ENCODE measurements at places on chromosomes 7 and 10.

DNA sequence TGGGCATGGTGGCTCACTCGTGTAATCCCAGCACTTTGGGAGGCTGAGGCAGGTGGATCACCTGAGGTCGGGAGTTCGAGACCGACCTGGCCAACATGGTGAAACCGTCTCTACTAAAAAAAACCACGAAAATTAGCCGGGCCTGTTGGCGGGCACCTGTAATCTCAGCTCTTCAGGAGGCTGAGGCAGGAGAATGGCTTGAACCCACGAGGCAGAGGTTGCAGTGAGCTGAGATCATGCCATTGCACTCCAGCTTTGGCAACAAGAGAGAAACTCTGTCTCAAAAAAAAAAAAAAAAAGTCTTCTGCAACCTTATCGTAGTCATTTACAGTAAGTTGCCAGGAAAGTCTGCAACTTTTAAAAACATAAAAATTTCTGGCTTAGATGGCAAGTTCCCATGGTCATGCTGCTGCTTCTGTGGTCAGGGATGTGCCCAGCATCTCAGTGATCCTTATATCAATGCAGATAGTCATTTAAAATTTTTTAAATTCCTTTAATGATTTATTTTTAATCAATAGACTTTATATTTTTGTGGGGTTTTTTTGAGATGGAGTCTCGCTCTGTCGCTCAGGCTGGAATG, 15.6 kb downstream of the SUFU start:
- DNase-seq, result no peak

DNA sequence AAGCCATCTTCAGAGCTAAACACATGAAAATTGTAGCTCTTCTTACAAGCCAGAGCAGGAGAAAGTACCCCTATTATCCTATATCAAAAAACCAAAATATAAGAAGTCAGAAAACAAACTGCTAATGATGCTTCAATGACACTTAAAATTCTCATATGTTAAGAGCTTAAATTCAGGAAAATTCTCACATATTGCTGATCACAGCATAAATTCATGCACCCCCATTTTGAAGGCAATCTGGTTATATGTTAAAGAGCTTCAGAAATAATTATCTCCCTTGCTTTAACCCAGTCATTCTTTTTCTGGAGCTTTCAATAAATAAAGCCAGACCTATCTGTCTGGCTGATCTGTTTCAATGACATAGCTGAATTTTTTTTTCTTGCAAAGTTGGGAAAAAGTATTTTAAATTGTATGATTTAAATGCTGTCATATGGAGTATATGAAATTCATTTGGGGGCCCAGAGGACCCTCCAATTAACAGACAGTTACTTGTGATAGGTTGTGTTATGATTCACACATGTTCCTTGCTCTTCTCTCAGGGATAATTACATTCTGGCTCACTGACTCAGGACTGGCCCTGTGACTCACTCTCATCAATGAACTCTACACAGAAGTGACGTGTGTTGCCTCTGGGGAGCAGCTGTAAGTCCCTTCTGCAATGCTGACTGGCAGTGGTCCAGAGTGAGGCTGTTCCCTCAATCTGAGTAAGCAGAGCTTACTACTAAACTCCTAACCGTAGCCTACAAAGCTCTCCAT, 85.2 kb downstream of the HGF start:
- no peak for DNase-seq

DNA sequence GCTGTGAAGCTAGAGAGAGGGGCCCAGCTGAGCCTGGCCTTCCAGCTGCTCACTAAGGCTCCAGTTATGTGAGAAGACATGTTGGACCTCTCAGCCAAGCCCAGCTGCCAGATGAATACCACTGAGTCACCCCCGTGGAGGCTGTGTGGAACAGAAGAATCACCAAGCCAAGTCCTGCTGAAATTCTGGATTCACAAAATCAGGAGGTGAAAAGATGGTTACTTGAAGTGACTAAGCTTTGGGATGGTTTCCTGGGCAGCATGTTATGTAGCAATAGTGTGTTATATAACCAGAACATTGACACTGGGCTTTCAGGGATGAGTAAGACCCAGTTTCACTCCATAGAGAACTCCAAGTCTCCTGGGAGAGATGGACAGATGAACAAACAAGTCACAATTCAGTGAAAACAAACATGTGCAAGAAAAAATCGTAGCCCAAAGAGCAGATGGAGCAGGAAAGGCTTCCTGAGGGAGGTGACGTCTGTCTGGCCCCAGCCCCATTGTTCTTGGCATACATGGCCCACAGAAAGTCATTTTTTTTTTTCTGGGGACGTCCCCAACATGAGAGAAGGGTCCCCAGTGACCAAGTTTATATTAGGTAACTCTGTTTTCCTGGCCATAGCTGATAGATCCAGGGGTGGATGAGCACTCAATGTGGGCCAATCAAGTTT, 64.1 kb upstream of the PDZD8 start:
- DNase-seq, result no peak

DNA sequence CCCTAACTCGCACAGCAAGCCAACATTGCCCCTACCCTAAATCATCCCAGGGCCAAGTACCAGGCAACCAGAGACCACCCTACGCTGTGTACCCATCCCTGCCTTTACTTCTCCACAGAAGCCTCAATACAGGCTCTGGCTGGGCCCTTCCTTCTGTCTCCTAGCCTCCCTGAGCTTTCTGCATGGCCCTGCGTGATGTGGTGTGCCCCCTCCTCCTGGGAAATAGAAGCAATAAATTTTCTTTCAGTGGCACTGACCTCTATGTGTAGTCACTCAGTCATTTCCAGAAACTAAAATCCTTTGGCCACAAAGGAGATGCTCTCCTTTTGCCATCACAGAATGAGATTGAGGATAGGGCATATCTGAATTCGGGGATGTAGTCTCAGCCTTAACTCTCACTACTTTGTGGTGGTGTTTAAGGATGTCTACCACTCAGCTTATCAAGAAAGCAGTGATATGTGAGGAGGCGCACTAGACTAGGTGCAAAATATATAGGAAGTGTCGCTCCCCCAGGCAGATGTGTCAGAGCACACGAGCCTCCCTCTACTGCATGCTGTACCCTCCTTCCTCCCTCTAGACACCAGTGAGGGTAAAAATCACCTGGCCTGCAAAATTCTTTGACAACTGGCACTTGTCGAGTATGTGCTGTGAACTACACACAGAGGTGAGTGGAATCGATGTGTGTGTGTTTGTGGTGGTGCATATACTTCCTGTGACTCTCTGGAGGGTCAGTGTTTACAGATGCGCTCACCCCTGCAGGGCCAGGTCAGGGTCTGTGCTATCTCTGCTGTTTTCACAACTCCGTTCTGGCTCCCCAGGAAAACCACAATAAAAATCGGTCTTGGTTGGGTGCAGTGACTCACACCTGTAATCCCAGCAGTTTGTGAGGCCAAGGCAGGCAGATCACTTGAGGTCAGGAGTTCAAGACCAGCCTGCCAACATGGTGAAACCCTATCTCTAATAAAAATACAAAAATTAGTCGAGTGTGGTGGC, 825.9 kb upstream of the IGFBP3 start:
- DNase-seq, result no peak

DNA sequence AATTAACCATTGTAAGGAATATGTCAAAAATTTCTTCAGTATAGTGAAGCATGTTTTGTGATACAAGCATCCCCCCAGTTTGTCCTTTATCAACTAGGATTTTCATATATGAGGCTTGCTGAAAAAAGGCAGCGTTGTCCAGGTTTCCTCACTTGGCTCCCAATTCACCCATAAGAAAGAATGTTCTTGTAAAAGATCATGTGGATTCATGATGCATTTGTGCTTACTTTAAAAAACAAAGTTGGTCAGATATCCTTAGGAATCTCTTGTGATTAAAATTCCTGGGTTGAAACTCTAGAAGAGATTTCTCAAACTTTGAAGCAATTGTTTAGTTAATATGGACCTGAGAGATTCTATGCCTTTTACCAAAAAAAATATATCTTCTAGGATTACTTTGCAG, 181.8 kb downstream of the KIAA1217 start:
- DNase-seq, result no peak

GRCh38 chr7:119660080-119660479, 612.9 kb upstream of the KCND2 start:
- DNase-seq, result no peak

DNA sequence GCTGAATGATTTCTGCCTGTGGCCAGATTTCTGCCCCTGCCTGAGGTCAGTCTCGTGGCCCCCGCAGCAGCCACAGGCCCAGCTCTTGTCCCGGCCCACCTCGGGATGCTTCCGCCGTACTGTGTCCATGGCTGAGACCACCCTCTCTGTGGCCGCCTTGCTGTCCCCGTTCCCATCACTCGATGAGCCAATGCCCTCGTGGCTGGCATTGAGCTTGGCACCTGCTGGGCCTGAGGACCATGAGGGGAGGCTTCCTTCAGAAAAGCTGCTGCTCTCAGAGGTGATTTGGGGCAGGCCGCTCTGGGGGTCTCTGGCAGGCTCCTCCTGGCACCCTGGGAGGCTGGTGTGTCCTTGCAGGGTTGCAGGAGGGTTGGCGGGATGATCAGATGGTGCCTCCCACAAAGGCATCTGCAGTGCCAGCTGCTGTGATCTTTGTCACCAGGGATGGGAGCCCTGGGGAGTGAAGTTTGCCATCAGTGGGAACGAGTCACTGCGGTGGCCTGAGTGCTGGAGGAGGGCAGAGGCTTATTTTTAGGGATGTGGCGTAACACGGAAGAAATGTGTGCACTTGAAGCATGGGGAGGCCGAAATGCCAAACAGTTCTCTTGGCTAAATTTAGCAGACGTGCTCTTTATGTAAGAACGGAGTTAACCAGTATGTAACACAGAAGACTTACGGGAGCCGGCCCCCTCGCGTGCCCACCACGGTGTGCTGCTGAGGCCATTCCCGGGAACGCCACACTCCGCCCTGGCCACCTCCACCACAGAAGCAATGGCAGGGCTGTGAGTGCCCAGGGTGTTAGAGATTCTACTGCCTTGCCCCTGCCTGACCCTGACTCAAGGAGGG, 47.7 kb downstream of the VIPR2 start:
- DNase-seq, result no peak

- DNase-seq, result no peak
Measured at GRCh38 chr7:128160296-128160695, 80.8 kb upstream of the LEP start.

DNA sequence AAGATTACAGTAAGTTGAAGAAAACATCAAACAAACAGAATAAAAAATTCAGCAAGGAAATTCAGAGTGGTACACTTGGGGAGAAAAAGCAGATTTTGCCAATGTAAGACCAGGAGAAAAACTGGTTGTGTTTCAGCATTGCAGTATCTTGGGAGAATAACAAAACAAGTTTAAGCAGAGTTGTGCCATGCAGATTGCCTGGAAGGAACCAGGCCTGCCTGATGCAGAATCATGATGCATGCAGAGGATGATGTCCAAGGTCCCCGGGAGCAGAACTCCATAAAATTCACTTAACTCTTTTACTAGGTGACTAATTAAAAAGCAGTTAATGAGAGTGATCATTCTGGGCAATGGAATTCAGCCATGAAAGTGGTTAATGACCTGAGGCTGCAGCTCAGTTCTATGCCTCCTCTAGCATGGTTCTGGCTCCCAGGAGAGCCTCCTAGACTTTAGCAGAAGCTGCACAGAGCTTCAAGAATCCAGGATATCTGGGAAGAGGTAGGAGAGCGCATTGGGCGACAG, 379.7 kb upstream of the C7orf33 start:
- no peak for DNase-seq

- no peak for DNase-seq
Measured at GRCh38 chr7:542131-542712, 22.6 kb upstream of the PDGFA start.

- no peak for DNase-seq
Measured at GRCh38 chr7:47149971-47150370, 431.9 kb downstream of the TNS3 start.

DNA sequence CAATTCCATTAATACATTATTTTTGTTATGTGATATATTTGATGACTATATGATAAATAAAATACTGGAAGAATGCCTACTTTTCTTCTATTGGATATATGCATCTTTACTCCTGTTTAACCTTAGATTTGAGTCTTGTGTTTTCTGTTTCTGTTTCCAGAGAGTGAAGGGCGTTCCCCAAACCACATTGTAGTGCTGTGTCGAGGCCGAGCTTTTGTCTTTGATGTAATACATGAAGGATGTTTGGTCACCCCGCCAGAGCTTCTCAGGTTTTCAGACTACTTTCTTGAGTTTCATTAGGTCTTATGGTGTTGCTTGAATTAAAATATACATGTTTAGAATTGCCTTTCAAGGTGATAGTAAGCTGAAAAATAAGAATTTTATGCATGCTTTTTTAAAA, 23.8 kb downstream of the CROT start:
- no peak for DNase-seq

- no peak for DNase-seq
Measured at GRCh38 chr10:9814285-9814864, 1203.3 kb upstream of the CELF2 start.

GRCh38 chr7:30434140-30434799, 44.3 kb downstream of the NOD1 start:
- DNase-seq, result no peak

GRCh38 chr7:101677797-101678479, 48.8 kb upstream of the MYL10 start:
- DNase-seq, result no peak

DNA sequence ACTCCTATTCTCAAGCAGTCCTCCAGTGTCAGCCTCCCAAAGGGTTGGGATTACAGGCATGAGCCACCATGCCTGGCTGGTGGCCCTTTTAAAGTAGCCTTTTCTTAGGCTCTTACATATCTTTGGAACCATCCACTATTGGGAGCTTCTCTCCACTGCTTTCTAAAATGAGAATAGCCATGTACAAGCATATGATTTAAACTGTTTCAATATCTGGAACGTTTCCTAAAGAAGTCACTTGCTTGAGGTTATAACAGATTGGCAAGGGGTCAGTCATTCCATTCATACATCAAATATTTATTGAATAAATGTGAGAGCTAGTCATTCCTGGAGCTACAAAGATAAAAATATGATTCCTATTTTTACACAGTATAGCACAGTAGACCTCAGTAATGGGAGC, 97.4 kb upstream of the LRGUK start:
- no peak for DNase-seq

DNA sequence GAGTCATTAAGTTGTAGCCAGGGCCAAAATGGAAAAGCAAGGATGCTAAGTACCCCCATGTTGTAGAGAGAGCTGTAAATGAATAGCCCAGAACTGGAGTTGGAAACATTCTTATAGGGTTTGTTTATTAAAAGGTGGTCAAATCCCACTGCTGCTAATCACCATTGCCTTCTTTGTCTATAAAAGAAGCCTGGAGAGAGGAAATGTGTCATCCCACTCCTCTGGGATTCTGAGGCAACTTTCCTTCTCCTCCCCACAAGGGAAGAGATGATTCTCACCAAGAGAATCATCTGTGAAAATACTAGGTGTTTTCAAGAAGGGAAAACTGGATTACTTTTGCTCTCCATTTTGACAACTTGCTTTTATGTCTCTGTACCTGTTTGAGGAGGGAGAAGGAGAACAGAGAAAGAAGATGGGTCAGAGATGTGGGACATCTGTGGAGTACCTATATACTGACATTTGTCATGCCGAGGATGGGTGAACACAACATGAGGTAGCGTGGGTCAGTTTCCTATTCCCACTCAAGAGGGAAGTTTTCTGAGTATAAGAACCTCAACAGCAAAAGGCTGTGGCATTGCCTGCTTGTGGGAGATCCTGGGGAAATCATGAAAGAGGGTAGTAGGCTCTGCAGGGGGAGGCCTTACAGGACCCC, 262.2 kb downstream of the KIF20B start:
- no peak for DNase-seq

GRCh38 chr10:53601260-53601875, 828.8 kb upstream of the MBL2 start:
- DNase-seq, result no peak

GRCh38 chr10:82221601-82222149, 346.7 kb downstream of the NRG3 start:
- no peak for DNase-seq

- DNase-seq, result no peak
Measured at GRCh38 chr7:159068488-159068811, 76.2 kb downstream of the VIPR2 start.

Measured in stimulated activated CD4-positive, alpha-beta T cell treated with anti-CD3 and anti-CD28 coated beads, Interleukin-1b, Interleukin-23, amount 100 ng/mL, for 1 hour (primary cell).